ENCODE measurements at places on chromosomes 11 and 22.

DNA sequence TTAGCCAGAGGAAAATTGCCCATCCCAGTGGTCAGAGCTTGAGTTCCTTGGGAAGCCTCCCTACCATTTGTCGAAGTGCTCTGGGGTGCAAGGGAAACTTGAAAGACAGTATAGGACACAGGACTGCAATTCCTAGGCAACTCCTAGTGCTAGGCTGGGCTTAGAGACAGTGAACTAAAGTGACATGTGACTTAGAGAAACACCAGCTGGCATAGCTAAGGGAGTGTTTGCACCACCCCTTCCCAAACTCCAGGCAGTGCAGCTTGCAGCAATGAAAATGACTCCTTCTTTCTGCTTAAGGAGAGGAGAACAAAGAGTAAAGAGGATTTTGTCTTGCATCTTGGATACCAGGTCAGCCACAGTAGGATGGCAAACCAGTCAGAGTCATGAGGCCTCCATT is 388.0 kb downstream of the DYNC2H1 start:
- DNase-seq, result no peak

- no peak for DNase-seq
Observed at GRCh38 chr11:35322318-35322979, 96.9 kb downstream of the SLC1A2 start.

DNA sequence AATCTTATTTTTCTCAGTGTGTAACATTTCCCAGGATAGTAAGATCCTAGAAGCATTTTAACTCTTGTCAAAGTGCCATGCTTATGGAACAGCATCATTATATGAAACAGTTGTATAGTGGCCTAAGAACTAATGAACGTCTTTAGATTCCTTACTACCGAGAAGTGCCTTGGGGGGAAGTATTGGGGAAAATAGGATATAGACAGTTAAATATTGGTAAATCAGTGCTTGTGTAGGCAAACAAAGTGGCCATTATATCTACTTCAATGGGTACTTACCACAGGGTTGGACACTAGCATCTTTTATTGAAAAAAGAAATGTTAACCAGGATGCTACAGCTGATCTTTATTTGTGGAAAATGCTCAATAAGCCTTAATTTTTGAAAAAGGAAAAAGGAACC is 11.3 kb downstream of the FAR1 start:
- no peak for DNase-seq

DNA sequence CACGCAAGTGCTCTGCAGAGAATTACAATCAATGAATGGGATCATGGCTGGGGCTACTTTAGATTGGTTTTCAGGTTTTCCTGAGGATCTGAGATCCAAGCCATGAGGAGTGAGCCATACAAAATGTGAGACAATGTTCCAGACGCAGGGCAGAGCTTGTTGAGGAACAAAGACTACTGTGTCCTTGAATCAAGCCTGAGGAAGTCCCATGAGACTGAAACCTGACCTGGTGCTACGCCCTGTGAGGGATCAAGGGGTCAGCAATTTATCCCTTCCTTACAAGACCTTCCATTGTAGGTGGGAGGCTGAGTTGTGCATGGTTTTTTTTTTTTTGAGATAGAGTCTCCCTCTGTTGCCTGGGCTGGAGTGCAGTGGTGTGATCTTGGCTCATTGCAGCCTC is 2.1 kb downstream of the INCENP start:
- DNase-seq, result no peak

GRCh38 chr11:102985850-102986249 is 30.3 kb upstream of the MMP13 start:
- DNase-seq, result no peak

DNA sequence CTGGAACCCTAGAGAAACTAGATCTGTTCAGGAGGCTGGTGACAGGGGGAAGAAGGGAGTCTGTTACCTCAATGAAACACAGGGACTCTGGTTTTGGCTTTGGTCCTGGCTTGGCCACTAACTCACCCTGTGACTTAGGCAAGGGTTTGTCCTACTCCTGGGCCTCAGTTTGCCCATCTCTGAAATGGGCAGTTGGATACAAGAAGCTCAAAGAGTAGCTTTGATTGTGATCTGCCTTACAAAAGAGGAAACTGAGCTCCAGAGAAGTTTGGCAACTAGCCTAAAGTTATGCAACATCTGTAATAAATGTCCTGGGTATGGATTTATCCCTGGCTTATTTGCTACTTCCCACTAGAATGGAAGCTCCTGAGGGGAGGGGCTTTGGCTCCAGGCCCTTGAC is 24.0 kb upstream of the LMO1 start:
- no peak for DNase-seq

GRCh38 chr22:49909476-49910205 is 8.6 kb downstream of the ALG12 start:
- no peak for DNase-seq

GRCh38 chr22:46196278-46196677 is 46.0 kb downstream of the PPARA start:
- DNase-seq, result no peak

DNA sequence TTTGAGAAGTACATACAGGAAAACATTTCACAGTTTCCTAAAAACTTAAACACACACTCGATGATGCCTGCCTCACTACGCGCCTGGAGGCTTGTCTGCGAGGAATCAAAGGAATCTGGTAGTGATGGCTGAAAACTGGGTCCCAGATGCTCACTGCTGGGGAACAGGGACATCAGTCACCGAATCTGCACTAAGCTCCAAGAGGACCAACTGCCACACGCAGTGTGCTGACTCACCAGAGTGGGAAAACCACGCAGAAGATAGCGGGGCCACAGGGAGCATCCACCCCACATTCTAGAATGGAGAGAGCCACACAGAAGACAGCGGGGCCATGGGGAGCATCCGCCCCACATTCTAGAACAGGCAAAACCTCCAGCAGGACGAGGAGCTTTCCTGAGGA is 24.3 kb upstream of the MOB2 start:
- DNase-seq, result no peak

- DNase-seq, result no peak
Observed at GRCh38 chr11:15159085-15159484, 44.4 kb downstream of the INSC start.

- DNase-seq, result no peak
Observed at GRCh38 chr22:41772198-41772597, 28.3 kb upstream of the CCDC134 start.

DNA sequence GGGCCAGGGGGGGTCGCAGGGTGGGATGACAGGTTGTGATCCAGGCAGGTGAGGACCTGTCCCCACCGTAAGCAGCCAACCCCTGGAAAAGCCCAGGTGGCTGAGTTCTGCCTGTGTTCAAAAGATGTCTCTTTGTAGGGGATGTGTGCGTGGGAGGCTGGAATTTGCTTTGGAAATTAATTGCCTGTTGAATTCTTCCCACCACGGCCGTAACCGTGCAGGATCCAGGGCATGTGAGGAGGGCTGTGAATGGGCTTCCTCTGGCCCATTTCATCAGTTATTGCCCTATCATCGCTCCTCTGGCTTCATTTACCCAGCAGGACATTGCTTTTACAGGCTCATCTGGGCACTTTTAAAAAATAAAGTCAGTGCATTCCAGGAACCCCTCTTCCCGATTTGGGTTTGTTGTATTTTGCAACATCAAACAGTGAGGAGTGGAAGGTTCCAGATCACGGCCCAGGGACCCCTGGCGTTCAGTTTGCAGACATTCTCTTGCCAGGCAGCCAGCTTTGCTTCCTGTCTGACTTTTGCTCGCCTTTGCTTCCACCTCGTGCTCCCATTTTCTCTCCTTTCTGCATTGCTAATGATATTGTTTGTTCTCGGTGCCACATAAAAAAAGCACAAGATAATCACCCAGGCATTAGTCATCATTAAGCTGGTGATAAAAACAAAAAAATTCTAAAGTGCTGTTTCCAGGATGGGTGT is 1306.6 kb downstream of the BRD1 start:
- no peak for DNase-seq

GRCh38 chr11:86636275-86636674 is 36.1 kb downstream of the ME3 start:
- DNase-seq, result no peak

DNA sequence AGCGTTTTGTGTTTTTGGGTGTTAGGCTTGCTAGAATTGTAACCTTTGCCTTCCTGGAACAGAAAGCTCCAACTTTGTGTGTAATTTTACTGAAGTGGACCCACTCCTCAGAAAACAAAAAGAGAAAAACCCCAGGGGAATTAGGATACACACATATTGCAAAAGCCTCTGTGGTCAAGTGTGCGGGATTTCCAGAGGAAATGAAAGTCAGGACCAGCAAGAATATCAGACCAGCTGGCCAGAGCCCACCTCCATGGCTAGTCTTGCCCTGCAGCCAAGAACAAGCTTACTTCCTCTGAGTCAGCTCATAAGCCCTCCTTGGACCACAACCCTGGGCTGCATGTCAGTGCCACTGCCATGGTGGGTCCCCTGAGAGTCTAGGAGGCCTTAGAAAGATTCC is 37.0 kb upstream of the FTH1 start:
- peak; percentile 42 for DNase-seq

- no peak for DNase-seq
Observed at GRCh38 chr22:46082633-46083032, 67.7 kb upstream of the PPARA start.

- DNase-seq, result no peak
Observed at GRCh38 chr22:27419473-27419872, 382.1 kb downstream of the MN1 start.

- DNase-seq, result no peak
Observed at GRCh38 chr11:14906993-14907392, 15.0 kb upstream of the CYP2R1 start.

GRCh38 chr11:57397394-57397990 is 7.0 kb upstream of the PRG2 start:
- DNase-seq, result no peak

DNA sequence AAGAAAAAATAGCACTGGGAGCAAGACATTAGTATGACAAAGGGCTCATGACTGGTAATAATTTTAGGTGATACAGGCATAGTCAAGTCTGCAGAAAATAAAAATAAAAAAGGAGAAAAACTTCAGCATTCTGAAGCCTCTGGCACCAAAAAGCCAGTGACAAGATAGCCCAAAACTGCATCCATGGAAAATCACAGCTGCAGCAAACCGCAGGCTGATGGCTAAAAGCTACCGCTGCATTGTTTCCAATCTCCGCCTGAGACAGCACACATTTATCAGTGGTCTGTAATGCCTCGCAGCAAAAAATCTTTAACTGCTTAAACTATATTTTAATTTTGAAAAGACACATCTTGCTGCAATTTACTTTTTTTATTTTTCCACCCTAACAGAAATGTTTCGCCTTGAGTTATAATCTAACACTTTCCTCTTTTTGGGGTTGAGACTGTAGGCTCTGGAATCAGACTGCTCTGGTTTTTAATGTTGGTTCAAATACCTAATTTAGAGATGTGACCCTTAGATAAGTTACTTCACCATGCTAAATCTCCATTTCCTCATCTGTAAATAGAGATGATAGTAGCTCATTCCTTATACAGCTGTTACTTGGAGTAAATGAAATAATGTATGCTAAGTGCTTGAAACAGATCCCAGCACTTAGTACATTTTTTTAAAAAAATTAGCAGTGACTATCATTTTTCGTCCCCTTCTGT is 42.0 kb upstream of the FIBIN start:
- DNase-seq, result no peak

DNA sequence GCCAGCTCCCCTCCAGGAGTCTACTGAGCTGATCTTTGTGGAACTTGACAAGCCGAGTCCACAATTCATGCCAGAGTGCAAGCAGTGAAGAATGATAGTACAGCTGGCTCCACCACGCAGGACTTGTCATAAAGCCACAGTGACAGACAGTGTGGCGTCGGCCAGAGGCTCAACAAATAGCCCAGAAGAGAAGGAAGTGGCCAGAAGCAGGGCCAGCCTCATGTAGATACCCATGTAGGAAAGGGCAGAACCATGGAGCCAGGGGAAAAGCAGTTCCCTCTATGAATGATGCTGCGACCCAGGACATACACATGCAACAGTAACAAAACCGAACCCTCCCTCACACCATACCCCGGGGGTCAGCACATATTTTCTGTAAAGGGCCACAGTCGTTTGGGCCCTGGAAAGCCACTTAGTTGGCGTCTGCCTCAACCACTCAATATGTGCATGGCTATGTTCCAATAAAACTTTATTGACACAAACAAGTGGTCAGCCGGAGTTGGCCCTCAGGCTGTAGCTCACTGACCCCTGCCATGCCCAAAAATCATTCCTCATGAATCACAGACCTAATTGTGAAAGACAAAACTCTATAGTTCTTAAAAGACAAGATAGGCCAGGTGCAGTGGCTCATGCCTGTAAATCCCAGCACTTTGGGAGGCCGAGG is 161.4 kb downstream of the BRD1 start:
- DNase-seq, result no peak

DNA sequence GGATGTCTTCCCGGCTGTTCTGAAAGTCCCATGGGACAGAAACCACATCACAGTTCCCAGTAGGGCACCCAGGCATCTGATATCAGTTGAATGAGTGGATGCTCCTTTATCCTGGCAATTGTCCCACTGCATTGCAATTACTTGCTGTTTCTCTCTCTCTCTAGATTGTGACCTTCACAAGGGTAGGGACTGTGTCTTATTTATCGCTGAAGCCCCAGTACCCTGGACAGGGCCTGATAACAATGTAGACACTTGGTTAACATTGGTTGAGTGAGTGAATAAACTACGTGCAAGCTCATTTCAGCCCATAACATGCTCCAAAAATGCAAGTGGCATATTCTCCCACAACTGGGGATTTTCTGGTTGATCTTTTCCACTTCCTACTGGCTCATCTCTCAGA is 193.7 kb upstream of the NARS2 start:
- DNase-seq, result no peak

DNA sequence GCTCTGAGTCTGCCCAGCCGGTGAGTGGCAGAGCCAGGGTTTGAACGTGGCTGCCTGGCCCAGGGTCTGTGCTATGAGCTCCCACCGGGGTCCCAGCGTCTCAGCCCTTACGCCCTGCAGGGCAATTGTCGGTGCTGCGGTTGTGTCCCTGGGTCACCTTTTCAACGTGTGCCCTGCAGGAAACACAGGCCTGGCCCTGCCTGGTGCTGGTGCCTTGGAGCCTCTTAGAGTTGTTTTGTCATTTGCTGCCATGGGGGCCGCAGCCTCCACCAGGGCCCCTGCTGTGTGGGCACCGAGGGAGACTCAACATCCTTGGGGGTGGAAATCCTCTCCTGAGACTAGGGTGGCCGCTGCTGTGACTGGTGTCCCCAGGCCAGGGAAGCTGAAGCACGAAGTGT is 50.6 kb upstream of the SLC22A12 start:
- no peak for DNase-seq

All from AG04450 (cell line).